ENCODE measurements at places on chromosomes 6 and 20.

DNA sequence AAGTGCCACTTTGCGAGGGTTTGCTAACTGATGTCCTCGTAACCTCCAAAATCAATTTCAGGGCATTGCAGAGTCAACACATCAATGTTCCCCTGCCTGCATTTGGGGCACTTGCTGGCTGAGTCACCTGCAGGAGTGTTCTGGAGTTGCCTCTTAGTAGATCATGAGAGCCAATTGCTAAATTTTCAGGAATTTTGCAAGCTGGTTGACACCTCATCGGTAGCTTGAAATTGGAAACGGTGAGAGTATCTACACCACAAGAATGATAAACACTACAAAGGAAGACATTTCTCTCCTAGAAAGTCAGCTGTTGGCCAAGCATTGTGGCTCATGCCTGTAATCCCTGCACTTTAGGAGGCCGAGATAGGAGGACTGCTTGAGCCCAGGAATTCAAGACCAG is 10.8 kb upstream of the BFSP1 start:
- DNase-seq, result peak; percentile 58

- no peak for DNase-seq
Observed at GRCh38 chr6:5439749-5440148, 178.4 kb downstream of the FARS2 start.

DNA sequence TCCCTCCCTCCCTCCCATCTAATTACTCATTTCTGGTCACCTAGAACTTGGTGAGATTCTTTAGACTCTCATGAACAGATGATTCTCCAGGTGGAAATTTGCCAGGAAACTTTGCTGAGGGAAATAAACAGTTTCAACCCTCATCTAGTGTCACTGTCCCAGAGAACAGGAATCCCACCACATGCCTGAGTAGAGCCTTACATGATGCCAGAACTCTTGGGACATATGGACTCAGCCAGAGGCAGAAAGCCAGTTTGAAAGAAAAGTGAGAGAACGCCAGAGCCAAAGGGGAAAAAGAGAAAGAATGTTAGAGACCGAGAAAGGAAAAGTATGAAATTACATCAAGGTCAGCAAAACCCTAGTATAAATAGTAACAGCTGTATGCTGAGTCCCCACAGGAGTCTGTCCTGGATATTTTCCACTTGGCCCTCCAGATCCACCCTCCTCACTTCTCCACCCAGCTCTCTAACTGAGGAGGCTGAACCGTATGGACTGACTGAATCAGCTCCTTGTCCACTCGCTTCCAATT is 127.5 kb upstream of the COL21A1 start:
- DNase-seq, result no peak

- no peak for DNase-seq
Observed at GRCh38 chr6:44462797-44463727, 75.6 kb downstream of the CDC5L start.

- DNase-seq, result no peak
Observed at GRCh38 chr6:160004018-160004417, 35.1 kb downstream of the IGF2R start.

DNA sequence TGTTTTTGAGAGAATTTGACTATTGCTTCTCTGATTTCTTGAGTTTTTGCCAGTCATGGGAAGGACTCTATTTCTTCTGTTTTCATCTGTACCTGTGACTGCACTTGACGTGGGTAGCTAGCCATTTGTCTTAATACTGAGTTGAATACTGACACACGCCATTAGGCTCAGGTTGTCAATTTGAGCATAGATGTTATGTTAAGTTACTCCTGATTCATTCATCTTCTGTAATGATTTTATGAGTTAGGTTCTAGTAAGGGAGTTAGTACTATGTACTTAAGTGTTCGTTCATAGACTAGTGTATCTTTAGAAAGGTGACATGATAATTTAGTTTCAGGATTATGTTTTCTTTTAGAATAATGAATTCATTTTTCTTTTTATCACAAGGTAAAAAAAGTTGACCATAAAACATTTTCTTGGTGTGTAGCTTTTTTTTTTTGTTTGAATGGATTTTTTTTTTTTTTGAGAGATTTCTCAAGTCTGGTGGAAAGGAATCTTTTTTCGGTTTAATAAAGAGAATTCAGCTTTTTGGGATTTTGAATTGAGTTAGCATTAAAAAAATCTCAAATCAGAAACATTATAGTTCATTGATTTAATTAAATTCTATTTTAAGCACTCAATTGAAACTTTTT is 1.7 kb downstream of the AFDN start:
- DNase-seq, result no peak

DNA sequence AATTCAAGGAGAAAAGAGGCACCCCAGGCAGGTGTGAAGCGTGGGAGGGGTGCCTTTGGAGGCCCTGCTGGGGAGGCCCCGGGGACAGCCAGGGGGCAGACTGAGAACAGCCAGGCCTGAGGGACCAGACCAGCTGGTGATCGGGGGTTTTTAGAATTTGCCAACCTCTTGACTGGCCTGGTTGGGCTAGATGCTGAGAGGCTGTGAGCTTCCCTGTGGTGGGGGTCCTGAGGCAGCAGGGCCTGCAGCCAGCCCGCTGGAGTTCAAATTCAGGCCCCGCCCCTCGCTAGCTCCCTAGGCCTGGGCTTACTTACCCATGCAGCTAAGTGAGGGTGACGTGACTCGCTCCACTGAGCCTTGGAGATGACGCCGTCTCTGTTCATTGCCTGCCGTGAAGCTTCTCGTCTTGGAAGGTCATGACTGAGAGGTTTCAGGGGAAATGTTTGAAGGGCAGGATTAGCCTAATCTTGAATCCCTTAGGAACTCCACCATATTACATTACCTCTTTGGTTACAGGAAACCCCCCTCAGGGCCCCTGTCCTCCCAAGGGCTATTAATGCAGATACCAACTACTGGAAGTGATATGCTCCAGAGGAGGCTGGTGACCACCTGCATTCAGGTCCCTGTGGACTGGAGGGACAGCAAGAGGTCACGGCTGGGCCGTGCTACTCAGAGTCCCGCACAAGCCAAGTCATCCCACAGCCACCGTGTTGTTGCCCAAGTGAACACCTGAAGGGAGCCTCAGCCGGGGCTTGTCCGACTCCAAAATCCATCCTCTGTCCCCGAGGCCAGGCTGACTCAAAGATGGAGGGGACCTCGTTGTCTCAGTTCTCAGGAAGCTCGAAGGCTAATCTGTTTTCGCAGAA is 73.9 kb upstream of the DUSP22 start:
- peak; percentile 58 for DNase-seq

GRCh38 chr6:161010418-161010817 is 18.8 kb downstream of the MAP3K4 start:
- DNase-seq, result no peak

DNA sequence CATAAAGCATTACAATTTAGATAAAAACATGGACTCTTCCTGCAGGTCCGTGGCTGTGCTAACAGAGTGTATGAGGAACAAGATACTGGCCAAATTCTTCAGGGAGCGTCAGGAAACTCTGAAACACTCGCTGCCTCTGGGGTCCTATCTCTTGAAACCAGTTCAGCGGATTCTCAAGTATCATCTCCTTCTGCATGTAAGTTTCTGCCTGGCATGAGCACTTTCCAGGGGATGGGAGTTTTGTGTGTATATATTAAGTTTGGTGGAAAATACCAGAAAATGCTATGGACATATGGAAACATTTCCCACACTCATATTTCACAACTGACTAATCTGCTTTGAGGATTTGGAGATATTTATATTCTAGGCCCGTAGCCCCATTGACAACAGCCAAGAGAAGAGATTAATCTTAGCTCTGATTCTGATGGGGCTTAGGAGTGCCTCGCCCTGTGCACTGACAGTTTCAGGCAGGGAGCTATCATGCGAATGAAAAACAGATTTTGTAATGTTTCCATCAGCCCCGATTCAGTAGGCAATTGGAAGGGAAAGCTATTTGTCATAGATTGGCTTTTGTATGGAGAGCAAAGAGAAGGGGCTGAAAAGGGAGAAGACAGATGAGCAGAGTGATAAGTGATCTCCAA is 64.7 kb upstream of the MTHFD1L start:
- DNase-seq, result no peak

DNA sequence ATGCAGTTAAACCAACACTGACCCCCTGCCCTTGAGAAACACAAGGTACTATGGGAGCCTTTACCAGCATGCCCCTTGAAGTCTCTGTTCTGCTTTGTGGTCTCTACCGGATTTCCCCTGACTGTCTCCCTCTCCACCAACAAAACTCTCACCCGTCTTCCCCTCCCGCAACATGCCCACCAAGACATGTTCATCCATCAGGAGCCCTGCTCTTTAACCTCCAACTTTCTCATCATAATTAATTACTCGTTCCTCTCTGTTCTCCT is 1.1 kb downstream of the ZNF165 start:
- no peak for DNase-seq

DNA sequence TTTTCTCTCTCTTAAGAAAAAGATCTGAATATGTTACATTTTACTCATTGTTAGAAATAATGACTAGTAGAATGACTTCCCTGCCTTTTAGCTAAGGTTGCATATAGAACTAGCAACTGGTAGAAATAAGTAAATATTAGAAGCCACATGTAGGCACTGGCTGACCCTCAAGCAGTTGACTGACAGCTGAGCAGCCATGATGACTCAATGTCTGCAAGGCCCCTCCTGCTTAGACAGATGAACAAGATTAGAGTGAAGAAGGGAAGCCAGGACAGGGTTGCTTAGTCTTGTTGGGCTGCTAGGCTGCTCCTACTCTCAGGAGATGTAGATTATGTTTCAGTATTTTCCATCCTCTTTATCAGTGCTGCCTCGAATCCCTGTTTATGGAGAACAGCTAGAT is 6.5 kb downstream of the MEP1A start:
- DNase-seq, result no peak

DNA sequence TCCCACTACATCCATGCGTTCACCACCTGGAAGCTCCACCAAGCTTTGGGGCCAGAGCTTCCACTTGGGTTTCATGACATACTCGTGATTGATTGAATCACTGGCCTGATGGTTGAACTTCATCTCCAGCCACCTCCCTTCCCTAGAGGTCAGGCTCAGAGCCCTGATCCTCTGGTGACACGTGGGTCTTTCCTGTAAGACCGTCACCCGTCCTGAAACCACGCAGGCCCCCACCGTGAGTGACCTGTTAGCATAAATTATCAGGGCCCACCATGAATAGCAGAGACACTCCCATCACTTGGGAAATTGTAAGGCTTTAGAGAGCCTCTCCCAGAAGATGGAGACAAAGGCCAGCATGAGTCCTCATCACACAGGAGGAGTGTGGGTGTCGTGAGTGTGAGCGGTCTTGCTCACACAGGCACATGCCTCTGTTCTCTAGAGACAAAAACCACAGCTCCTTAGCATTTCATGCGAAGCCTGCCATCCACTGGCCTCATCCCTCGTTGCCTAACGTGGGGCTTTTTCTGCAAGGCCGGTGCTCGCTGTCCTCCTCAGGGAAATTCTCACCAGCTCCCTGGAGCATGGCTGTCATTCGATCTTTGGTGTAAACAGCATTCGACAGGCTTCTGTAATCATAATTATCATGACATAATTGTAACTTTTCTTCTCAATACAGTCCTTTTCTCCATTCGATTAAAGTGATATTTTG is 65.1 kb upstream of the DUSP22 start:
- DNase-seq, result peak; percentile 39

DNA sequence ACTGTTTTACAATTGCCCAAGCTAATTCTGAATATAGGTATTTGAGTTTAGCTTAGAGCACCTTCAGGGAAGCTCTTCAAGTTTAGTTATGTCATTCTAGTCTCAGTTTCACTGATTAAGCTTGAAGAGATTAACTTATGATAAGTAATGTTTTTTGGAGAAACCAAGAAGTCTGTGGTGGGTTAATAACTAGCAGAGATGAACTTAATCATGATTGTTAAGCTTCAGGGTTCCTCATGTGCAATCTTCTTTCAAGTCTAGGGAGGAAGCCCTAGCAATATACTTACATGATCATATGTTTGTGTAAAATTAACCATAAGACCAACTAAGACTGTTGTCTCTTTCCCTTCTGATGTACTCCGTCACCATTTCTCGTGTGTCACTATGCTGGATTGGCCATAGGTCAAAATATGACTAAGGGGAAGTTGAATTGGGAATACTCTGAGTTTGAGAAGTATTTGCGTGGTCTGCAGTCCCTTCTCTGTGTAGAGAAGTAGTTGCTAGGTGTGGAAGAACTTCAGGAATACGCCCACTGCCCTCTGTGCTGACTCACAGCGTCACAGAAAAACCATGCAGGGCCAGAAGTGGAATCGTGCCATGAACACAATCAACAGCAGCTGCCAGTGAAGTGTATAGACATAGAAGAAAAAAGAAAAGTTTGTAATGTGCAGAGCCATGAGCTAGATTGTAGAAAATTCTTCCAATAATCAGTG is 88.3 kb downstream of the SH3BGRL2 start:
- DNase-seq, result no peak

- DNase-seq, result no peak
Observed at GRCh38 chr6:101434601-101435000, 41.1 kb downstream of the GRIK2 start.

DNA sequence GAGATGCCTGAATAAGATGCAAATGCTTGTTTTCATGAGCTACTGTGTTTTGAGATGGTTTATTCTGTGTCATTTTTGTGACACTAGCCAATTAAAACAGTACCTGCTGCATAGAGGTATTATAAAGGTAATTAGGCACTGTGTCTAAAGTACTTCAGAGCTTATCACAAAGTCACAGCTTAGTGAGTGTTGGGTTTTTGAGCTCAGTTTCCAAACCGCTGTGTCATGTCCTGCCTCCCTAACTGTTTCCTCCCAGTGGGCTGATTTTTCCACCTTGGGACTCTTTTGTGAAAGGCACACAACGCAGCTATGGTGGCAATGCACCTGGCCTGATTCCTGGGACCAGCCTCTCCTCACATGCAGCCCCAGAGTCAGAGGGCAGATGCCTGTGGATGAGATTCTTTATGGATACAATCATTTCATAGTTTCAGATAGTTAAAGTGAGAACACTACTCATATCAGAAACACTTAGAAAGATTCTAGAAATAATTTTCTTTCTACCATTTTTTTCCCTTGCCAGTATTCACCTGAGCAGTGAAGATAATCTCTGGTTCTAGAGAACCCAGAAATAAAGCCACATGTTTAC is 41.3 kb upstream of the TAGAP start:
- peak; percentile 31 for DNase-seq

- DNase-seq, result no peak
Observed at GRCh38 chr6:28914941-28915340, 8.8 kb downstream of the TRIM27 start.

DNA sequence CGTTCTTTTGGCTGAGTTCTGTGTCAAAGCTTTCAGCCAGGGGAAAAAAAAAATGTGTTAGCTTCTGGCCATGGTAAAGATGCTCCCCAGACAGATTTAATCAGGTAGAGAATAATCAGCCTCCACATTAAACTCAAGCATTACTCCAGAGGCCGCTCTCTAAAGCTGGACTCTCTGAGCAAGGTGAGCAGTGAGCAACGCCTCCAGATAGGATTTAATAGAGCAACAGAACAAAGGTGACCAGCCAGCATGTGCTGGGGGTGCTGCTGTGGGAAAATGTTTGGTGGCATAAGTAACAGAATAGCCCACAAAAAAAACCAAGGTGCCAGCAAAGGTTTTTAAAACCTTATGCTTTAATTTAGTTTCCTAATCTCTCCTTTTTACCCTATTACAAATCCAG is 103.5 kb upstream of the TRAF3IP2 start:
- DNase-seq, result no peak

DNA sequence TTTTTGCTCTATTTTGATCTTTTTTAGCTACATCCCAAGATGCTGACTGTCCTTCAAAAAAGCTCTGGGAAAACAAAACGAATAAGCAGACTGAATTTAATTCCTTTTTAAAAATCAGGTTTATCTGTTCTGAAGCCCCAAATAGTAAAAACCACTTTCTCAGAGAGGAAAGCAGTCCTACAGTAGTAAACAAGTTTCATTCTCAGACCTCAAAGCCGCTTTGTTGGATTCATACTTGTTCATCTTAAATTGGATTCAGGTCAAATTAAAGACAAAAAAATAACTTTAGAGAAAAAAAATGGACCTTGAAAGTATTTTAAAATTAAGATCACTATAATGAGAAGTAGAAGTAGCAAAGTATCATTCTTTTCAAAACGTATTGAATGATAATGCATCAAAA is 96.1 kb upstream of the THEMIS start:
- no peak for DNase-seq

All from endodermal cell (in vitro differentiated cells).